Fibroblast of skin of right biceps (primary cell): ENCODE measurements at places on chromosomes 7 and 10.

DNA sequence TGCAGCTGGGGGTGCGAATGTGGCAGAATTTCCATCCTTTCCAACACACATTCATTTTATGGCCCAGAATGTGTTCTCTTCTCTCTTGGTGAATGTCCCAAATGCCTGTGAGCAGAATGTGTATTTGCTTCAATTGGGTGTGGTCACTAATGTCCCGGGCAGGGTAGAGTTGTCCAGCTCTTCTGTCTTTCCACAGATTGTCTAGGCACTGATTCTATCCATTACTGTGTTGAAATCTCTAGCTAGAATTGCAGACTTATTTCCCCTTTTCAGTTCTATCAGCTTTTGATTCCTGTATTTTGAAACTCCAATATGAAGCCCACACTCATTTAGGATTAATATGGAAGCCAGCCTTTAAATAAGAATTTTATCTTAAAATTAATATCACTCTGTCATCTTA is 14.0 kb upstream of the AKR1E2 start:
- DNase-seq = no peak

GRCh38 chr10:70615784-70616522 is 13.4 kb upstream of the PRF1 start:
- DNase-seq = peak; percentile 25

DNA sequence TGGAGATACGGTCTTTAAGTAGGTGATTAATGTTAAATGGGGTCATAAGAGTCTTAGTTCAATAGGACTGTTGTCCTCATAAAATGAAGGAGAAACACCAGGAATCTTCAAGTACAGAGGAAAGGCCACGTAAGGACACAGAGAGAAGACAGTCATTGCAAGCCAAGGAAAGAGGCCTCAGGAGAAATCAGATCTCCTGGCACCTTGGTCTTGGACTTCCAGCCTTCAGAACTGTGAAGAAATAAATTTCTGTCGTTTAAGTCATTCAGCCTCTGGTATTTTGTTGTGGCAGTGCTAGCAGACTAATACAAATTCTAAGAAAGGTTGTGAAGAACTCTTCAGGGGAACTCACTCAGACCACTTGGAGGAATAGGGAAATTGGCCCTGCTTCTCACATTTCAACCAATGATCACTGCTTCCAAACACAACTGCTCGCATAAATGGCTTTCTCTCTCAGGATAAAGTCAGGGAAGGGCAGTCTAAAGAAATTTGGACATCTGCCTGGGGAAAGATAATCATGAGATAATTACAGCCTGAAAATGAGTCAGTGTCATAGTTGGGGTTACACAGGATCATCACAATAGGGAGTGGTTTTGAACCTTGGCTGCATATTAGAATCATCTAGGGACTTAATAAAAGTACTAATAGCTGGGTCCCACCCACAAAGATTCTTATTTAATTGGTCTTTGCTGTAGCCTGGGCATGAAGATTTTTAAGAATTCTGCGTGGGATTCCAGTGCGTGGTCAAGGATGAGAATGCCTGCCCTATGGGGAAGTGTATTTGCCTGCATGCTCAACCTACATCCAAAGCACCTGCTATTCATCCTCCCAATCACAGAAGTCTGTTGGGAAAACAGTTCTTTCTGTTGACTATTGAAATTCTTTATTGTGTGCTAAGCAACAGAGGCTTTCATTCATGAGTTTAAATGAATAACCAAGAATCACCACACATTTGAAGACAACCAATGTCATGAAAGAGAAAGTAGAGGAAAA is 310.6 kb upstream of the PLXDC2 start:
- no peak for DNase-seq

GRCh38 chr7:8204339-8205030 is 57.5 kb downstream of the ICA1 start:
- DNase-seq = no peak

- DNase-seq = peak; percentile 84
Observed at GRCh38 chr7:69359003-69359700, 239.1 kb upstream of the AUTS2 start.

GRCh38 chr7:141974831-141975230 is 1.3 kb upstream of the TAS2R38 start:
- no peak for DNase-seq

GRCh38 chr10:132732518-132732917 is 53.4 kb downstream of the NKX6-2 start:
- DNase-seq = no peak

GRCh38 chr7:47787249-47788069 is 160.8 kb downstream of the PKD1L1 start:
- DNase-seq = peak; percentile 19

- no peak for DNase-seq
Observed at GRCh38 chr7:47937065-47937687, 11.1 kb downstream of the PKD1L1 start.
